ENCODE measurements at places on chromosomes 6 and 20.
A peak's percentile ranks its signal among the peaks of the same experiment; 100 is the strongest.

DNA sequence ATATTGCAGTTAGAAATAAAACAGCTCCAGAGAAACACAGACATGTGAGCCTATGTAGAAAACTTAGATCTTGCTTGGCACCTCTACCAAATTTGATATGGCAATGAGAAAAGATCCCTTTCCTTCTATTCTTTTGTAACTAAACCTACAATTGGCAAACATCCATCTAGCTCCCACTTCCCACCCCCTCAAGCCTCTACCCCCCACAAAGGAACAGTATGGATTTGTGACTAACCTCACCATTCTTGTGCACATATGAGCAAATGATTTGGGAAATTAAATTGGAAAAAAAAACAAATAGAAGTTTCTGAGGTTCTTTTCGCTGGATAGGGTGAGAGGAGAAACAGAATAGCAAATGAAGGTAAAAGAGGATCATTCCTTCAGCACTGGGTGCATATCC lies 85.8 kb upstream of the TIAM2 start:
- DNase-seq = no peak

DNA sequence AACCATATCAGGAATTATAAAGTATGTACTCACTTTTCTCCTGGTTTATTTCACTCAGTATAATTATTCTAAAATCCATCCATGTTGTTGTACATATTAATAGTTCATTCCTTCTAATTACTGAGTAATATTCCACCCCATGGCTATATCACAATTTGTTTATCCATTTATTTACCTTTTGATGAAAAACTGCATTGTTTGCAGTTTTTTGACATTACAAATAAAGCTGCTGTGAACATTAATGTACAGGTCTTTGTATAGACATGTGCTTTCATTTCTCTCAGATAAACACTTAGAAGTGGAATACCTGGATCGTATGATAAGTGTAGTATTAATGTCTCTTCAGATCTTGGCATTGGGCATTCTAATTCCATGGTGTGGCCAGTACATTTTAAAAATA lies 4.2 kb downstream of the SLC17A3 start:
- no peak for DNase-seq

- no peak for DNase-seq
These were observed 3.2 kb upstream of the RFPL4B start for GRCh38 chr6:112343977-112344376.

- no peak for DNase-seq
These were observed 3.1 kb downstream of the ZHX3 start for GRCh38 chr20:41314386-41314785.

DNA sequence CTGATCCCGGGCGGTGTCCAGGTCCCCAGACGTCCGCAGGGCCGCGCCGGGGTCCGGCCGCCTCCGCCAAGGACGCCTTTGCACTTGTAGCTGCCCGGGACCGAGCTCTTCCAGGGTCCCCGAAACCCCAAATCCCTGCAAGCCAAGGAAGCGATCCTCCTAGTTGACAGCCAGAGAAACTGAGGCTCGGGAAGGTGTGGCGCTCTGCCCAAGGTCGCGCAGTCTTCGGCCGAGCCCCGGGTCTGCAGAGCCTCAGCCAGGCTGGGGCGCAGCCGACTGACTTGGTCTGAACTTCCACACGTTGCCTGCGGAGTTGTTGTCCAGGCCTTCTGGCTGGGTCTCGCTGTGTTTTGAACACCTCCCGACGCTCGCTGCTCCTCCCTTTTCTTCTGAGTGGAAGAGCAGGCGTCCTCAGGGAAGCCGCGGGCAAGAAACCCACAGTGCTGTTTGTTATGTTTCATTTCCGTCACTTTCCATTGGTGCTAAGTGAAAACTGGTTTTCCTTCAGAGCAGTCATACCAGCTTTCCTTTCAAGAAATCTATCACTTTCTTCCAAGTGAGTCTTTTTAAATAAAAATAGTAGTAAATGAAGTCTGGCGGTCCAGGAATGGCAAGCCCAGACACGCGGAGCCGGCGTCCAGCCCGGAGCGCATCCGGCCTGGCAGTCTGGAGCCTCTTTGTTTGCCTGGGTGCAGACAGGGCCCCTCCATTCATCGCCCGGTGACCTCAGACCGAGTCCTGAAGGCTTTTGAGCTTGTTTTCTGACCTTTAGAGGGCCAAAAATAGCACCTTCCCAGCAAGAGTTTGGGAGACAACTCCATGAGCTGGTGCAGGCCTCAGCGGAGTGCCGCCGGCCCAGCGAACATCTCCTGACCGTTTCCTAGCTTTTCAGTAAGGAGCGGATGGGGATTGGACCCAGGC lies 698 bp downstream of the FAM210B start:
- peak; percentile 69 for DNase-seq

GRCh38 chr6:128519132-128519930 lies 1.1 kb downstream of the PTPRK start:
- DNase-seq = peak; percentile 50

DNA sequence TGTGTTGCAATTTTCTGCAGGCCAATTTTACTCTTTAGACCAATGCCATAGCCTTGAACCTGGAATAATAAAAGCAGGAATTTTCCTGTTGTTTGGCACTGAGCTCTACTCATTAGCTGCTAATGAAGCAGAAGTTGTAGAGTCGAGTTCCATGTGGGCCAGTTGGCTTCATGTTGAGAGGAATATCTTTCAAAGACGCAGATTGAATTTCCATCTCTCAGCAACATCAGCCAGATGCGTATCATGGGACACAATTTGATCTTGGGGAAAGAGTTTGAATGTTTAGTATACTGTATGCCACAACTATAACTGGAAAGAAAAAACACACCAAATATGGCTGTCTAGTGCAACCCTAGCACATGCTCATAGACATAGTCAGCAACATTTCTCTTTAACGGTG lies 259.6 kb downstream of the BCKDHB start:
- DNase-seq = no peak
